T-cell (primary cell): ENCODE measurements at places on chromosomes 2 and 18.

- DNase-seq, result no peak
Measured at GRCh38 chr2:238652053-238652770, 195.7 kb upstream of the TWIST2 start.

DNA sequence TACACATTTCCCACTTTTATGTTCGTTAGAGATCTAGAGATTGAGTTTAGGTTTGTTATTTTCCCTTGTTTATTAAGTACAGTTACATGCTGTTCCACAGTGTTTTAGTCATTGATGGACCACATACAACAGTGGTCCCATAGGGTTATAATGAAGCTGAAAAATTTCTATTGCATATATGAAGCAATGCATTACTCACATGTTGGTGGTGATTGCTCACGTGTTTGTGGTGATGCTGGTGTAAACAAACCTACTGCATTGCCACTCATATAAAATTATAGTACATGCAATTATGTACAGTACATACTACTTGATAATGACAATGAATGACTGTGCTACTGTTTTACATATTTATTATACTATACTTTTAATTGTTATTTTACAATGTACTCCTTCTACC is 51.0 kb upstream of the NXPH2 start:
- DNase-seq, result no peak

DNA sequence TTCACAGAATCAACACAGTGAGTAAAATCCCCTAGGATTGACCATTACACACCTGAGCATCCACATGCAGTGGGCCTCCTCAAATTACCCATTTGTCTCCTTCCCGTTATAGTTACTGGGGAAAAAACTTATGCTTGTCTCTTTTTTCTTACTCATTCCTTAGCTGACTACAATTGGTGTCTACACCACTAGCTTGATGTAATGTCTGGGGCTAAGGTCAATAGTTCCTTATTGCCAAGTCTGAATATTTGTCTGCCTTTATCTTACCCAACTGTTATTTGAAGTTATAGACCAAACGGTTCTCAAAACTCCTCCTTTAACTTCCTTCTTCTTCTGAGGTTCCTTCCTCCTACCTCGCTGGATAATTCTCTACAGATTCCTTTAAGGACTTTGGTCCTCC is 41.9 kb upstream of the TMEM17 start:
- DNase-seq, result no peak

- no peak for DNase-seq
Measured at GRCh38 chr2:239304533-239305221, 96.1 kb downstream of the HDAC4 start.

DNA sequence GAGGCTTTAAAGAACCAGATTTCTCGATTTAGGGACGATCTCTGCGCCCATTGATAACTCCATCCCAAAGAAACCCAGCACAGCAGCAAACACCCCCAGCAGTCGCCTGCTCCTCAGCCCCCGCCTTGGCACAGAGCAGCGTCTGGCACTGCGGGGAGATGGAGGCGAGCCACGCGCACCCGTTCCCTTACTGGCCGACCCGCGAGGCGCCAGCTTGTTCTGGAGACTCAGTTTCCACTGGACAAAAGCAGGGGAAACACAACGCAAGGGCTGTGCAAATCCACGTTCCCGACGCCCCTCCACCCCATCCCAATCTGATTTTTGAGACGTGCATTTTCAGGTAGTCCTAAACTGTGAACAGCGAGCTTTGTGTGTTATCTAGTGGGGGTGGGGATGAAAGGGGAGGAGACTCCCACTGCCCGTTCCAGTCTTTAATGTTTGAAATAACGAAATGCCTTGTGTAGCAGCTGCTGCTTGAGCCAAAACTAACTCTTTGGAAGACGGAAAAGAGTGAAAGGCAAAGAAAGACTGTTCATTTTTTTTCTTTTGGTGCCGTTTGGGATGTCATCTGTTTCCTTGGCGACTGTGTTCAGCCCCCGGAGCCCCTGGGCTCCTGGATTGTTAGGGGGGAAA is 143.2 kb downstream of the MEIS1 start:
- DNase-seq, result no peak

GRCh38 chr2:173684896-173685459 is 280.2 kb downstream of the SP3 start:
- DNase-seq, result no peak
